AG04450 (cell line): ENCODE measurements at places on chromosomes 1 and 21.
A peak's percentile ranks its signal among the peaks of the same experiment; 100 is the strongest.

- no peak for DNase-seq
These were observed 50.1 kb downstream of the NDUFS5 start for GRCh38 chr1:39076127-39076798.

DNA sequence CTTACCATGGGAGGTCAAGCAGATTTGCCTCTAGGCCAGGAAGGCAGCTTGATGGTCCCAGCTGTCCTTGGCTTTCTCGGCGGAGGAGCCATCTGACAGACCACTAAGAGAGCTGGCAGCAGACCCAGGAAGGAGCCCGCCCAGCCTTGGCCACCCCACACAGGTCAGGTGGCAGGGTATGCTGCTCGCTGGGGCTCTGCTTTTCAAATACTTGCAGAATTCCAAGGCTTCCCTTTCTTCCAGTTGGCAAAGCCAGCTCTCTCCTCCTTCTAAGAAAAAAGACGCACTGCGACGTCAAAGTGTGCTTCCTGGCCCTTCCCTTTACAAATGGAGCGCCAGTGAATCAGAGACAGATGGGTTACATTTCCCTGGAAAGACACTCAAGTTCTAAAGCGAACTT lies 229.4 kb downstream of the CACNA1E start:
- DNase-seq, result no peak

GRCh38 chr1:221783437-221783836 lies 41.5 kb upstream of the DUSP10 start:
- DNase-seq, result no peak

- DNase-seq, result no peak
These were observed 78.6 kb downstream of the ABCA4 start for GRCh38 chr1:94042388-94042787.

DNA sequence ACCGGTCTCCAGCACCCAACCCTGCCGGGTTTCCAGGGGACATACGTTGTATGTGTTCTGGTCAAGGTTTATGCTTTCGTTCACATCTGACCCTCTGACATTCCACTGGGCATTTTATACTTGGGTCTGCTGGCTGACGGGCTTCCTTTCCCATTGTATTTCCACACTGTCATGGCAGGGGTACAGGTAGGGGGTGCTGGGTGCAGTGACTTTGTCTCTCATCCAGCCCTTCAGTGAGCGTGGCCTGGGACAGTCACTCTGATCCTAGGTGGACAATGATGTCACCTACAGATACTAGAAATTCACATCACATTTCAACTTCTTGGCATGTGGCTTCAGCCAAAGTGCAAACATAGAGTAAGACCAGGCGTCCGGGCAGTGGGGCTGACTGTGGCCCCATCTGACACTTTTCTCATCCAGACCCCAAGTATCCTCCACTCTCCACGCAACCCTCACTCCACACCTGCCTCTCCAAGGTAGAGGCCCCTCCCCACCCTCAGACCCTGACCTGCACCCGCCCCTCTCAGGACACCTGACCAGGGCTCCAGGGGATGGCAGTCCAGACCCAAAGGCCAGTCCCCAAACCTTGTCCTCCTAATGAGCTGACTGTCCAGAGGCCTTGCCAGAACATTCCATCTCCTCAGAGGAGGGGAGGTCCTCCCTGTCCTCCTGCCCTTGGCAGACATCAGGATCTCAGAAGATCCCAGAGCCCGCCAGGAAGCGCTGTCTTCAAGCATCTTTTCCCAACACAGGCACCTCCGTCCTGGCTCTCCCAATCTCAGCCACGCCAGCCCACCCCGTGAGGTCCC lies 743 bp upstream of the KRTAP10-10 start:
- no peak for DNase-seq

- no peak for DNase-seq
These were observed 20.6 kb downstream of the PYHIN1 start for GRCh38 chr1:158951956-158952355.

DNA sequence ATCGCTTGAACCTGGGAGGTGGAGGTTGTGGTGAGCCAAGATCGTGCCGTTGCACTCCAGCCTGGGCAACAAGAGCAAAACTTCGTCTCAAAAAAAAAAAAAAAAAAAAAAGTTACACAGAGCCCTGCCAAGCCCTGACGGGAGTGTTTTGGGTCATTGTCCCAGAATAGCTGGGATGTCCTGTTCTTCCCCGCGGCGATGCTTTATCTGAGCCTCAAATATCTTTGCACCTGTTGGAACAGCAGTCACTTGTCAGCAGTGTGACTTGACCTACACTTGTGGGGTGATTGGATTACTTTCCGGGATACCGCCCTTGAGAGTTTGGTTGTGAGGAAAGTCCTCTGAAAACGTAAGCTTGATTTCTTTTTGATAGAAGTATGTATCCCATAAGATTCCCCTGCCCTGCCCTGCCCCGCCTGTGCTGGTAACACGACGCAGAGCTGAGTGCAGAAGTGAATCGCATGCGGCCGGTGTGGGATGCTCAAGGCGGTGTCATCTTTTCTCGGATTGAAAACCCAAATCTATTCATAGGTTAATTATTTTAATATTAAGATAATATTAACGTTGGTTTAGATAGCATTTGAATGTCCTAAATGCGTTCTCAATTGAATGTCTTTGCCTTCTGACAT lies 50.9 kb downstream of the PCNT start:
- no peak for DNase-seq

DNA sequence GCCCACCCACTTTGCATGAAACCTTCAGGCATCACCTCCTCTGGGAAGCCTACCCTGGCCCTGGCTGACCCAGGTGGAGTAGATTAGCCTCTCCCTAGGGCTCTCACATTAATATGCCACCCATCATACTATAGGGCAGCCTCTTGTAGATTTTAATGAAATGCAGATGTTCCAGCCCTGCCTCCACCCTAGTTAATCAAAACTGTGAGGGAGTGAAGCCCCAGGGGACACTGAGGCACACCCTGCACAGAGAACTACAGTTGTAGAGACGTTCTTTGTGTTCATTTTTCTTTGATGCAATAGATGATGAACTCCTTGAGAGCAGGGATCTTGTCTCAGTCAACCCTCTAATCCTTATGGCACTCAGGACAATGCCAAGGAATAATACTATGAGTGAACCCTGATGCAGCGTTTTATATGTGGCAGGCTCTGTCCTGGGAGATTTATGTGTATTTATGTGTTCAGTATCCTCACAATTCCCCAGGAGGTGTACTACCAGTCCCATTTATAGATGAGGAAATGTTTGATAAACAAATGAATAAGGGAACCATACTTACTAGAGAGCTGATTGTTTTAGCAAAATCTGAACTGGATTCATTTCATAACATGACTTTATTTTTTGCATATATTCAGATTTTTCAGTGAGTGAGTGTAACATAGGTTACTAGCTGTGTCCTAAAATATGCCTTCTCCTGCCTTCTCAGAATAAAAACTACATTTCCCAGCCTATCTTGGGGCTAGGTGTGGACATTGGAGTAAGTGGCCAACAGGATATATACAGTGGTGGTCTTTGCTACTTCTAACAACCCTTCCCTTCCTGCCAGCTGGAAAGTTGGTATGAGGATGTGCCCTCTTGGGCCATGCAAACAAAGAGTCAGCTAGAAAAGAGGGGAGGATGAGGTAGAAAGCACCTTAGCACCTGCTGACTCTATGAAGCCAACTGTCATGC lies 23.5 kb upstream of the PRELP start:
- no peak for DNase-seq

- DNase-seq, result no peak
These were observed 76.2 kb upstream of the KAZN start for GRCh38 chr1:14522077-14522925.

DNA sequence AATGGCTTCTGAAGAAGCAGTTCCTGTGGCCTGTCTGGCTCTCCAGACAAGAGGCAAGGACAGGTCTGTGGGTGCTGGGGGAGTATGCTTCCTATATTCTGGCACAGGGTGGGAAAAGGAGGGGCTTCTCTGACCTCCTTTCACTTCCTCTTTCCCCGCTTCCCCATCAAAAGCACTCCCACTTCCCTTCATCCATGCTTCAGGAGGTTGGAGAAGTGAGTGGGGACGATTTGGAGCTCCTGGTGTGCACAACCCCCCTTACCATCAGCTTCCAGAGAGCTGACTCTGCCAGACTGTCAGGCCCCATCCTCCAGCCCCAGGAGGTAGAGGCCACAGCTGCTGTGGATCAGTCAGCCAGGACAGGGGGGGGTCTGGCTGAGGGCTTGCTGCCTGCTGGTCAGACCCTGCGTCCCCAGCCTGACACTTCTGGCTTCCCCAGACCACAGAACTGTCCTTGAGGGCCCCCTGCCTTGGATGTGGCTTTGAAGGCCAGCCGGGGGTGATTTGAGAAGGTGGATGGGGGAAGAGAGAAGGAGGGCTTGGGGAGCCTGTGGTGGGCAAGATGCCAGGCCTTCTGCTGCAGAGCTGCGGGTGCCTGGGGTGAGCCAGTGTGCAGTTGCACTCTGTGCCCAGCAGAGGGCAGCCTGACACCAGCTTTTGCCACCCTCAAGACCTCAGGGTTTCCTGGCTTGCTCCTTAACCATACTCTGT lies 21.5 kb upstream of the TMEM222 start:
- DNase-seq, result peak; percentile 93

- DNase-seq, result no peak
These were observed 281.7 kb upstream of the ESRRG start for GRCh38 chr1:217004776-217005436.

DNA sequence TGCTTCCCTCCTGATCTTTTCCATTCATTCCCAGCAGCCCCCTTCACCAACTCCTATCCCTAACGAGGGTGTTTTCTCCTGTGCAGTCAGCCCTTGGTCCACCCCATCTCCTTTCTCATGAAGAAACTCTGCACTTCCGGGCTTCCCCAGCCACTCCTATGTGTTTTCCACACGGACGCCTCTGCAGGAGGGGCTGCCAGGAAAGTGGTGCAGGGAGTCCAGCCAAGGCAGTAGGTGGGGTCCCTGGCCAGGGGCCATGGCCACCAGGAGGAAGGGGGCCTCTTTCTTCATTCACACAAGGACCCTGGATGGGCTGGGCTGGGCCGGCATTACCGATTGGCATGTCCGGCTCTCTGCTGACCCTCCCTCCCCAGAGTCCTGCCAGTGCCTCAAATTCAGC lies 72.8 kb upstream of the EFHD2 start:
- no peak for DNase-seq

GRCh38 chr1:38266197-38266520 lies 219.6 kb upstream of the POU3F1 start:
- no peak for DNase-seq

DNA sequence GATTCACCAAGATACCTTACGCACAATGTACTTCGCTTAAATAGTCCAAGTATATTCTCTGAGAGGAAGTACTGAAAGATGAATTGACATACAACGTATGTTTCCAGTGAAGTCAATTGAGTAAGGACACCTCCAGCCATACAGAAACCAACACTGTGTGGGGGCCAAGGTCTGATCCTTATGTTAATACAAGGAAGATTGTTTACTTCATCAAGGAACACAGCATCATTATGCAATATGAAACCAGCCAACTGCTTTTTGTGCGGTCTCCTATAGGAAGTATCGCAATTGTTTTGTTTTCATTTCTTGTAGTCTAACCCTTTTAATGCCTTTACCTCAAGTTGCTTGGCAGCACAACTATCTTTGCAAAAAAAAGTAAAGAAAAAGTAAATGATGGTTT lies 28.2 kb upstream of the TEKT2 start:
- no peak for DNase-seq

DNA sequence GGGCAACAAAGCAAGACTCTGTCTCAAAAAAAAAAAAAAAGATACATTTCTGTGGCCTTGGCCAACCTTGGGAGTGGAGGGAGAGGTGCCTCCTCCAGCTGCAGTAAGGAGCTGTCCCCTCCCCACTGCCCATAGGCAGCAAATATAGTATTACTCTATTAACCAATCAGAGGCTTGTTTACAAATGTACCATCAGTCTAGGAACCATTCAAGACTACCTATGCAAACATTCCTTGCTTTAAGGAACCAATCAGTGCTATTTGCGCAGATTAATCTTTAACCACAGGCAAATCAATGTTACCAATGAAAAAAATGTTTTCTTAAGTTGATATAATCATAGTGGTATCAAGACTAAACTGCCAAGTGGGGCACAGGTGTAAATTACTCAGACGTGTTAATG lies 1.1 kb downstream of the CELA2A start:
- no peak for DNase-seq

- peak; percentile 61 for DNase-seq
These were observed 36.5 kb downstream of the EPHB2 start for GRCh38 chr1:22747021-22747734.

- DNase-seq, result no peak
These were observed 56.2 kb upstream of the LBR start for GRCh38 chr1:225483818-225484656.

DNA sequence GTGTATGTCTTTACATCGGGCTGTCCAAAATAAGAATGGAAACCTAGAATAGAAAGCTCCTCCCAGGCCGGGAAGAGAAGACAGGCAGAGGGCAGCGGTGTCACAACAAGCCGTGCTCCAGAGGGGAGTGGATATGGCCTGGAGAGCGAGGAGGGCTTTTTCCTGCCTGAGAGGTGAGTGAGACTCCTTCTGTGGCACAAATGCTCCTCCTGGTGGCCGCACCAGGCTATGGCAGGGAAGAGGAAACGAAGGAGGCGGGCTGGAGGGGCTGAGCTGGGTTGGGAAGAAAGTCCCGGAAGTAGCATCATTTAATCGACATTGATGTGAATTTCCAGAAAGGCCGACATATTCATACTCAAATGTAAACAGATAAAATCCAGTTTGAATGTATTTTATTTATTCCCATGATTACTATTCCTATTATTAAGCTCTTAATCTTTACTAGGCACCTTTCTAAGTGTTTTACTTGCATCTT lies 54.7 kb downstream of the MEF2D start:
- DNase-seq, result peak; percentile 39

GRCh38 chr1:234866007-234866866 lies 256.3 kb upstream of the IRF2BP2 start:
- DNase-seq, result peak; percentile 47

GRCh38 chr1:219661464-219662092 lies 48.7 kb upstream of the ZC3H11B start:
- DNase-seq, result no peak

GRCh38 chr1:65147424-65148177 lies 402 bp upstream of the AK4 start:
- no peak for DNase-seq

GRCh38 chr1:58814251-58815068 lies 30.6 kb upstream of the JUN start:
- no peak for DNase-seq

DNA sequence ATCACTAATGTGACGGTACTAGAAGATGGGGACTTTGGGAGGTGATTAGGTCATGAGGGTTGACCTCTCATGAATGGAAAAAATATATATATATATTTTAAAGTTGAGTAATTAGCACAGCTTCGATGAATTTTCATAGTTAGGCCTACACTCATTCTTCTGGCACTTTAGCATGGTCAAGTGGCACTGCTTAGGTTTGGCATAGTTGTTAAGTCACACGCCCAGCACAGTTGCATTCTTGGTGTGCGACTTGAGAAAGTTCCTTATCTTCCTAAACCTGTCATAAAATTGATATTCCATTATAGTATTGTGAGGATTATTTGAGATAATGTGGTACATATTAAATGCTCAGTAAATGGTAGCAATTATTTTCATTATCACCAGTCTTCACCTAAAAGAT lies 47.7 kb downstream of the MAN1A2 start:
- no peak for DNase-seq

- no peak for DNase-seq
These were observed 13.6 kb downstream of the MTR start for GRCh38 chr1:236808564-236809130.
